Stimulated activated CD4-positive, alpha-beta T cell treated with anti-CD3 and anti-CD28 coated beads, Interleukin-1b, Interleukin-23, amount 100 ng/mL, for 1 hour (primary cell): ENCODE measurements at places on chromosomes 2 and 18.

DNA sequence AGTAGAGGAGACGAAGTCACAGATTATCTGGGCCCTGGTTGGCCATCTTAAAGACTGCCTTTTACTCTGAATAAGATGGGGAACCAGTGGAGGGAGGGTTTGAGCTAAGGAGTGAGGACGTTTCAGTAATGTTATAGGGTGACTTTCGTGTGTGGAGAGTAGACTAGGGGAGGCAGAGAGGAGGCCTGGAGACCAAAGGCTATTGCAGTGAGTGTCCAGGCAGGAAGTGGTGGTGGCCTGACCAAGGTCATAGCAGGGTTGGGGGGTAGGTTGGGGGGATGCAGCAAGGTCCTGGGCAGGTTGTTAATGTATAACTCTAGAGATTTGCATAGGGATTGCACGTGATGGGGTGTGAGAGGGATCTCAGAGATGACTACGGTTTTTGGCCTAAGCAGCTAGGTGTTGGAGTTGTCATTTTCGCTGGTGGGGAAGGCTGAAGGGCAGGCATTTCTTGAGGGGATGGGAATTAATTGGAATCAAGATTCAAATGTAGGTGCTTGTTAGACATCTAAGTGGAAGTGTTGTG lies 4.9 kb downstream of the CEP192 start:
- no peak for DNase-seq

- DNase-seq, result no peak
These were observed 98.2 kb upstream of the B3GNT7 start for GRCh38 chr2:231297108-231297908.

- no peak for DNase-seq
These were observed 126.4 kb downstream of the CDH2 start for GRCh38 chr18:28050545-28050944.

DNA sequence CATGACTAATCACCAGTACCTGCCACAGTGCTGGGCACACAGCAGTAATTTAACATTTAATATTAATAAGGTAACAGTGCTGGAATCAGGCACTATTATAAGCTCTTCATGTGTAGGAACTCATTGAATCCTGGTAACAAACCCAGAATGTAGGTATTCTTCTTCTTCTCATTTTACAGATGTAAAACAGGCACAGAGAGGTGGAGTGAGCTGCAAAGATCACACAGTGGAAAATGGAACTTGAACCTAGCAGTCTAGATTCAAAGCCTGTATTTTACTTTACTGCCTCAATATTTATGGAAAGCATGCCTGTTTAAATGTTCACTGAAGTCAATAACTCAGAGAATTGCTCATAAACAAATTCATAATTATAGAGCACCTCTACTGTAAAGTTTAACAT lies 3.7 kb upstream of the VAPA start:
- DNase-seq, result no peak

GRCh38 chr18:34775461-34775860 lies 65.4 kb downstream of the DTNA start:
- no peak for DNase-seq

- DNase-seq, result no peak
These were observed 77.4 kb downstream of the DYSF start for GRCh38 chr2:71530641-71531332.

GRCh38 chr2:240783819-240784621 lies 36.0 kb downstream of the KIF1A start:
- DNase-seq, result no peak

DNA sequence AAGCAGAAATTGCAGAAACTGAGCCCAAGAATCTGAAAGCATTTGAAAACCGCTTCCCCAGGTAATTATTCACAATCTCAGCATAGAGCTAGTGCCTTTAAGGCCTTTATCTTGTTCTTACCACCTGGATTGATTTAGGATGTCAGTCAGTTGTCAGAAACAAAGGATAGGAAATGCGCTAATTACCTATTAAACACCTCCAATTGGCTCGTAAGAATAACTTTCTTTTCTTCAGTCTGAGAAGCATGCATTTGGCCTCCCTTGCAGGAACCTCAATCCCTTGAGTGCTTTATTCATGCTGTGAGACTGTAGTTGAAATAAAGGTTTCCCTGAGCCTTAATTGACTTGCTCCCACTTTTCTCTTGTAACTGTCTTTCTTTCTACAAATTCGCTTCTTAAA lies 400.3 kb upstream of the LRATD1 start:
- DNase-seq, result no peak

- DNase-seq, result no peak
These were observed 116.2 kb downstream of the GATA6 start for GRCh38 chr18:22285361-22286140.

DNA sequence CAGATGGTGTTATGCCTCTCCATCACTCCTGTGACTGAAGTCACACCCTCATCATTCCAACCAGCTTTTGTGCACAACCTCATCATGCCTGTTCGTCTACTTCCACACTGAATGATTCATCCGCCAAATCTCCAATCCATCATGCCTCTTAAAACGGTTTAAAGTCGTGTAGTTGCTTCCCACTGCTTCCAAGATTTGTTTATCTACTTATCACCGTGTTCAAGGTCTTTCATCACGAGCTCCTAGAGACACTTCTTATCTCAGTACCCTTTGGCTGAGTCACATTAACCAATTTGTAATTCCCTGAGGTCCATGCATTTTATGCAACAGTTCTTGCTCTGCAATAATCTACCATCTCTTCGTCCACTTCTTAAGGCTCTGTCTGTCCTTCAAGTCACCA lies 592.3 kb upstream of the ID2 start:
- no peak for DNase-seq

DNA sequence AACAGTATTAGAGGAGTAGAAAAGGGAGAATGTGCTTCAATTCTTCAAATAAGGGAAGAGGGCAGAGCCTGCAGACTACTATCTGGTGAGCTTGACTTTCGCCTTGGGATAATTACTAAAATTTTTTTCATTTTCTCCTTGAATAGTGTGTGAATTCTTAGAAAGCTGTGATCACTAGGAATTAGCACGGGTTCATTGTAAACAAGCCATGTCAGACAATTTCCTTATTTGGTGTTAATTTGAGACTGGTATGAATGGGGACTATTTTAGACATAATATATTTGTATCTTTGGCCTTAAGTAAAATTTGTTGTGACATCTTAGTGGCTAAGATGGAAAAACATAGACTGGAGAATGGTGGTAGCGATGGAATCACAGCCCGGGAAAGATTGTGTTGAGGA lies 66.6 kb downstream of the MYO3B start:
- no peak for DNase-seq

GRCh38 chr2:64808092-64808491 lies 154.4 kb upstream of the SERTAD2 start:
- no peak for DNase-seq

GRCh38 chr2:224111576-224111975 lies 72.5 kb upstream of the SERPINE2 start:
- DNase-seq, result no peak

GRCh38 chr2:158926478-158926948 lies 41.9 kb upstream of the TANC1 start:
- DNase-seq, result no peak

DNA sequence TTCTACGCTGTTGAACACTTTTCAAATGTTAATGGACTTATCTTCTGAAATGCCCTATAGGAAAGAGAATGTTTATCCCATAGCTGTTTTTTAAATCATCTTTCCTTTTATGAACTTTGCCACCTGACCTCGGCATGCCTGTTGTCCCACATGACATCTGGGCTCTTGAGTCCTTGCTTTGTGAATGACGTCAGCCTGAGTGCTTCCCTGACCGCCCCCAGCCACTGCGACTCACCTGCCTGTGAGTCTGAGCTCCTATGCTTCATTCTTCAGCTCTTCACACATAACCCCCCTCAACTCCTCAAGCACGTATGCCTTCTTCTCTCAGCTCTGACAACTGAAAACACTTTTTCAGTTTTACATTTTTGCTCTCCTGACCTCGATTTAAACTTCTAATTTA lies 166.8 kb downstream of the DCDC2C start:
- no peak for DNase-seq

DNA sequence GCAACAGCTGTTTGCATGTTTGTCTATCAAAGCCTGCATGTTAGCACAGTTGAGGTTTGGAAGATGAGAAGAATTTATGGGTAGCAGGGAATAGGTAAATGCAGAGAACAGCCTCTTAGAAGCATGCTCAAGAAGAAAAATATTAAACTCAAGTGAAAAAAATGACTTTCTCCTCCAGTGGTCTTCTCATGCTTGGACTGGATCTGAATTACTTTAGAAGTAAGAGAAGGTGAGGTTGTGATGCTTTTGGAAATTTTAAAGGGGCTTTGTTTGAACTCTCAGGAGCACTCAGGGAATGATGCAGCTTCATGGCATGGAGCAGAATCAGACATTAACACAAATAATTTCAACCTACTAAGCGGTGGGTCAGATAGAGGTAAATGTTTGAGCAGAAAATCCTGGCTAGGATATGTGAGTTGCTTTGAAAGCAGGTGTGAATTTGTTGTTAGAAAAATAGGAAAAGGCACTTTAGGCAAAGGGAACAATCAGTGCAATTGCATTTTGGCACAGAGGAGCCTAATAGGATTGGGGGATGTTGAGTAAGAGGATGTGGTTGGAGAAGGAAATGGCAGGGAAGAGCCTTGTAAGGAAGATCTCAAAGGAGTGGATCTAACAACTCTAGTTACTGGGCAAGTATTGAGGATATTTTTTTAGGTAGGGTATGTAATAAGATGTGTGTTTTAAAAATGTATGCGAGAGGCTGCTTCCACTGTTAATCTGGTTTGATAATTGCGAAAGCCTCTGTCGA lies 76.3 kb downstream of the DDX1 start:
- no peak for DNase-seq

GRCh38 chr2:241340631-241341163 lies 15.4 kb upstream of the FARP2 start:
- no peak for DNase-seq

DNA sequence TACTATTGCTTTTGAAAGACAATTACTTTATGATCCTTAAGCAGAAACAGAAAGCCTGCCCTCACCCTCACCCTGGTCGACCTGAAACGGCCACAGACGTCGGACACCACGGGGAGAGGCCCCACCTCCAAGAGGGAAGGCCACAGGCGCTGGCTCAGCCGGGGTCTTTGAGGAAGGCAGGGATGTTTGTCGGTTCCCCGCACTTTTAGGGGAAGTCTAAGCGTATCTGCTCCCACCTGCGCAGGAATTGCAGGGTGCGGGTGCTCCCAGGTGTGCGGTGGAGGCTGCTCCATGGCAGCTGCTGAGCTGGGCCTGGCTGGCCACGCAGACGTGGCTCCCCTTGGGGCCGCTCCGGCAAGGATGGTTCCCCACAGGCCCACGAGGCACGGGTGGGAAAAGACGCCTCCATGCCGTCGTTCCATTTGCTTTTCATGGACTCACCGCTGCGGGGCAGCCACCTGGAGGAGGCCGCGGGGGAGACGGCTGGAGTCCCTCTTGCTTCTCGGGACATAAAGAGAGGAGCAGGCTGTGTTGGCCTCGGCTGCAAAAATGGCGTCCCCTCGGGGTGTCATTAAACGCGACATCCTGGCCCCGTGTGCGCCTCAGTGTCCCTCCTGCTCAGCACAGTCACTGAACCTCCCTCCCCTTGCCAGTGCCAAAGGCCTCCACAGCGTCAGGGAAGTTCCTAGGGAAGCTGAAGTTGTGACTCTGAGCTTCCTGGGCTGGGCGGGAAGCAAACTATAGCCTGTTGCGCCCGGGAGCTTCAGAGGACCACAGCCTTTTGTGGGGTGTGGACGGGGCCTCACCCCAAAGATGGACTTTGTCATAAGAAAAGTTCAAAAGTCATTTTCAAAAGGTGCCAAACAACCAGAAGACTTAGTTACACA lies 63.4 kb downstream of the NFATC1 start:
- DNase-seq, result no peak

GRCh38 chr2:176212276-176212675 lies 23.8 kb downstream of the HOXD1 start:
- no peak for DNase-seq

GRCh38 chr2:134368009-134368817 lies 114.3 kb downstream of the MGAT5 start:
- DNase-seq, result no peak

DNA sequence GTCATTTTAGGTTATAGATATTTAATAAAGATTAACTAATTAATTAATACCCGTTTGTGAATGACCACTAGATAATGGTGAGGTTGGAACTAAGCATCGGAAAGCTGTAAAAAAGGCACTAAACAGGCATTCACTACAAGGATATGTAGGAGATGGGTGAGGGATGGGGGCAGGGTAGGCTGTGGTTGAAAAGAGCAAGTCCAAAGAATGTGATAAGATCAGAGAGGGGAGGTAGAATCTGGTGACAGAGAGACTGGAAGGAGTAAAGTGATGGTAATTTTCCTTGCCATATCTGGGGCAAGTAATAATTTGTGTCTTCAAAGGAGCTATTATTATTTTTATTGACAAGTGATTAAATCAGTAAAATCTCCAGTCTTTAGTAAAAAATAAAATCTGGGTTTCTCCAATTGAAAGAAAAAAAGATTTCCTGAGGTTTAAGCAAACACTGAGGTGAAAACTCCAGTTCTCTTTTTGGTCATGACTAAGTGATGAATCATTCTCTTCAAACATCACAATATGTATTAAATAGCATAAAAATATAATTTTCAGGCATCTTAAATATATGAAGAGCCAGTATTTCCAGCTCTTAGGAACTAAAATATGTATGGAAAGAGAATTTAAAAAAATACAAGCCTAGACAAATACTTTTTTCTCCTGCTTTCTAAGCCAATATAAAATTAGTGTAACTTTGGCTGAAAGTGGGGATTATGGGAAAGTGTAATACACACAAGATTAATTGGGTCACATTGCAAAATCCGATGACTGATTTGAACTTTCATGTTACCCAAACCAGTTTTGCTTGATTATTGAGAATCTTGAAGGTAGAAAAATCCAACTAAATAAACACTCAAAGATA lies 259.1 kb upstream of the RBMS1 start:
- no peak for DNase-seq

- no peak for DNase-seq
These were observed 48.2 kb upstream of the PPM1B start for GRCh38 chr2:44120428-44120827.

- no peak for DNase-seq
These were observed 72.3 kb downstream of the RTP5 start for GRCh38 chr2:241941691-241942301.

DNA sequence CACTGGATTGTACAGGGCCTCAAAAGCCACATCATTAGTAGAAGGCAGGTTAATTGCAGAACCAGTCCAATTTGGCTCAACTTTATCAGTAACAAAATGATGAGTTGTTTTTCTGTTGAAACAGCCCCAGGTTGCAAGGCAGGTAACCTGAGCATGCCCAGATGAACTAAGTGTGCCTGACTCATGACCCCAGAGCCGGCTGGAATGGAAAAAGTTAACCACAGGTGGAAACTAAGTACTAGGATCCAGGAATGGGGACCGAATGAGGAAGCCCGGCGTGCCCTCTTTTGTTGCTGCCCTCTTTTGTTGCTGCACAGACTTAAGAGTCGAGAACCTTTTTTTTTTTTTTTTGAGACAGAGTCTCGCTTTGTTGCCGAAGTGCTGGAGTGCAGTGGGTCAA lies 79.5 kb upstream of the YWHAQ start:
- no peak for DNase-seq

- DNase-seq, result no peak
These were observed 30.1 kb downstream of the IDH1 start for GRCh38 chr2:208224802-208225201.

DNA sequence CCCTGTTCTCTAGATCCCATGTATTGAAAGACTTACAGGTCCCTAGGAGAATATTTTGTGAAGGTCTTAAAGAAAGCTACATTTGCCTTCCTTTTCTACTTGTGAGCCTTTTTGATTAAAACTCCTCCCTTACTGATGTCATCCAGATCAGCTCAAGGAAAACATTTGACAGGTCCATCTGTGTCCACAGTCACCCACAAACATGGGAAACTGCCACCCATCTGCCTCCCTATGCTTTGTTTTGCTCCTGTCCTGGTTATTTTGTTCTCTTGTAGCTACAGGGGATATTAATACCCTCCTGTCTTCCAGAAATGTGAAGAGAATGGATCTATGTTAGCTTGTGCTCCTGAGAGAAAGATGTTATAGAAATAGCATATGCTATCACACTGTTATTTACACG lies 203.6 kb upstream of the GALNT5 start:
- DNase-seq, result no peak
